ENCODE measurements at places on chromosomes 5 and 9. TPM values are rescaled to one million over a fixed set of nuclear protein-coding genes. Genes with fewer than 3 reads are reported as not detected.
A peak's percentile ranks its signal among the peaks of the same experiment; 100 is the strongest.

CXCL14 gene
- polyA plus RNA-seq, result 23.3 TPM

GADD45G gene
- 59.0 TPM for polyA plus RNA-seq

SCGB3A1 gene
- 2.7 TPM for polyA plus RNA-seq

CDO1 gene
- polyA plus RNA-seq, result 27.3 TPM

GRCh38 chr5:123754908-123755307, 242.9 kb downstream of the CSNK1G3 start:
- DNase-seq, result no peak

DNA sequence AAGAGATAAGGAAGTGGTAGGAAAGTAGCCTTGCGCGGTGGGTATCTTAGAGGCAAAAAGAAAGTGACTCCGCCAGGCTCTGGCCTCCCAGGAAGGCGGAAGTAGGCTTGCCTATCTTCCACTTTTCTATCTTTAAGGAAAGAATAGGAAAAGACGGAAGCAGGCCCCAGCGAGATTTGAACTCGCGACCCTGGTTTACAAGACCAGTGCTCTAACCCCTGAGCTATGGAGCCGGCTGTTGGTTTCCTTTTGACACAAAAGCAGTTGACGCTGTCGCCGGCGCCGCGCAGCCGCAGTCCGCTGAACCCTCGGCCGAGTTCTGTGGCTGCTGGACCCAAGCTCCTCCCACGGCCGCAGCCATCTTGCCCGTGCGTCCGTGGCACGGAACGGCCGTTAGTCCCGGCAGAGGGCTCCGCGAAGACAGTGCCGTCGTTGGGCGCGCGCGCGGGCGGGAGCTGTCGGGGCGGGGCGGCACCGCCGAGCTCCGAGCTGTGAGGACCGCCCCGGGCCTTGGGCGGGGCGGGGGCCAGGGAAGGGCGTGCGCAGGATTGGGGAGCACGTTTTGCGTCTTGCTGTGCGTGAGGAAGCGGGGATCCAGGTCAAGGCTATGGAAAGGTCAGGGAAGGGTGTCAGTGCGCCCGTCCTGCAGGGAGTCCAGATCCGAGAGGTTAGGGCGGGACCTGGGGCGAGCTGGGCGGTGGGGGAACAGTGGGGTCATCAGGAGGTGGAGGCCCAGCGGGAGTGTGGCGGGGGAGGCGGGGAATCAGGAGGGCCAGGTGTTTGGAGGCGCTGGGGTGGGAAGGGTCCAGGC, 13.3 kb downstream of the TRIM7 start:
- DNase-seq, result peak; percentile 93

DNA sequence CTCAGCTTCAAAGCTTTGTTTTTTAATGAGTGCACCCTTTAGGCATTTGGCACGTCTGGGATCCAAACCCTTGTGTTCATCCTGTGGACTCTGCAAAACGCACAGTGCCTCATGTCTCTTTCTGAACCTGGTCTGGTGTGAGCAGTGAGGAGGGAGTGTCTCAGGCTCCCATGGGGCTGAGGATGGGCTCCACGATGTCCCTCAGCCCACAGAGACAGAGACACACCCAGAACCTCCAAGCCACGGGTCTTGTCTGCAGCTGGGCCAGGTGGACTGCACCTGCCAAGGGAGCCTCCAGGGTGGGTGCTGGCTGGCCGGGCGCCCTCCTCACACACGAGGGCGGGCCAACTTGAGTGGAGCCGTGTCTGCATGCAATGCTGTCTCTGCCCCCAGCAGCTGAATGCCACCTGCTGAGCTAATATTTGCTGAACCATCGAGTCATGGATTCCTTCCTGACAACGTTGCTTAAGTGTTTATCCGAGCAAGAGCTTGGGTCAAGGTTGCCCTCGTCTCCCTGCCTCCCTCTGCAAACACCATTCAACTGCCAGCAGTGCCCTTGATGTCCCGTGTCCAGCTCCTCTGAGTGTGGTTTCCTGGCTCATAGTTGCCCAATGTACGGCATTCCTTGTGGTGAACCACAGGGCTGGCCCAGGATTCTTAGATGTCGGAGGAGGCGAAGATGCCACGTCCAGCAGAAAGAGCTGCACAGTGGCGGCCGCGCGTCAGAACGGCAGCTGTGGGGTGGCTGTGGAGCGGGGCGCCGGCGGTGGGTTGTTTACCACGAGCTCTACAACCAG, 31.4 kb upstream of the LPCAT1 start:
- no peak for DNase-seq

TEX48 gene
- polyA plus RNA-seq, result not detected

PGM5 gene
- 17.7 TPM for polyA plus RNA-seq

- DNase-seq, result no peak
These were observed 88.5 kb upstream of the ELAVL2 start for GRCh38 chr9:23914431-23915003.

DNA sequence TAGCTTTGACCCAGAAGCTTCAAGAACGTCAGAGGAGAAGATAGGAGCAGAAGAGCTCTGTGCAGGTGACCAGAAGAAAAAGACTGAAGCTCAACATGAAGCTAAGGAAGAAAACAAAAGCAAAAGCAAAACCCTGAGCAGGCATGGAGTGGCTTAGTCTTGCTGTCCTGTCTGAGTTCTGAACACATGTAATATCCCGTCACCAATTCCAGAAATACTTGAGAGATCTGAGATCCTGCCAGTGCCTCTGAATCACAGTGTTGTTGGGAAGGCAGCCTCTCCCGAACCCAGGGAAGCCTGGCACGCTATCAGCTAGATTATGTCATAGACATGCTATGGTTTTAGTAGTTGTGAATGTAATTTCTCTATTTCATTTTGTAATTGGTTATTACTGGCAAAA, 235.7 kb downstream of the ICE1 start:
- no peak for DNase-seq

GRCh38 chr5:115599502-115599901, 2.8 kb downstream of the TICAM2 start:
- no peak for DNase-seq

DNA sequence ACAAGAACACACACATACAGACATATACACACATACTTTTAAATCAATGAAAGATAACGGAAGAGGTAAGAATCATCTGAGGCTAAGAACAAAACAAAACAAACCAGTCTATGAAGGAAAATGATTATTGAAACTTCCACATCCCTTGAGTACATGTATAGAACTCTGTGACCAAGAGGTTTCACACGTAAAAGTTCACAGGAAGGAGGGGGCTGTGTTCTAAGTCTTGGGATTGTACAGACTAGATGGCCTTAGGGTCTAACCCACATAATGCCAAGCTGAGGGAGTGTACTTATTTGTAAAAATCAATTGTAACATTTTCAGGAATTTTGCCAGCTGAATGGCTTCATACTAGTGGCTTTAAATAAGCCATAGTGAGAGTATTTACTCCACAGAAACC, 144.4 kb upstream of the IFNE start:
- DNase-seq, result no peak

GRCh38 chr5:6448622-6449464, at the start of gene UBE2QL1:
Gene UBE2QL1, plus strand, starts transcription at chr5:6448859. Its CDS starts 35 bp downstream, at chr5:6448894.
- no peak for DNase-seq

DNA sequence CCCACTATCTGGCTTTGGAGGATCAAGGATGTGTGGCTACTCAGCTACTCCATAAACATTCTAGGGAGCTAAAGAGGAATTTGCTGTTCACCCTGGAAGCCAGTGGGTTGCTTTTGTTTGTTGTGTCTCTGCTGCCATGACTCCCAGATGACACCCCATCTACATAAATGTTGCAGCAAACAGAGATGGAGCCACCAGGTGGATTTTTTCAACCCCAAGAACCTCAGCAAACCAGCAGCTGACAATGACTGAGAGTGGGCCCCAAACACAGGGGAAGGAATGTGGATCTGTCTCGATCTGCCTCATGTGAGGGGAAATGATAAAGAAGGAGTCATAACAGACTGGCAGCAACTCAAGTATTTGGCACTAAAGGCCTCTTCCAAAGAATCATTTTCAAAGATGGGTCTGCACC, 132.7 kb upstream of the TNC start:
- DNase-seq, result no peak

- peak; percentile 79 for DNase-seq
These were observed 2.4 kb downstream of the SMARCA2 start for GRCh38 chr9:2017331-2018161.

ADAMTS12 gene
- polyA plus RNA-seq, result 5.0 TPM

- no peak for DNase-seq
These were observed 150.5 kb downstream of the TLE1 start for GRCh38 chr9:81538890-81539289.

GRCh38 chr9:37311938-37312708, 110.4 kb upstream of the GRHPR start:
- DNase-seq, result no peak

DNA sequence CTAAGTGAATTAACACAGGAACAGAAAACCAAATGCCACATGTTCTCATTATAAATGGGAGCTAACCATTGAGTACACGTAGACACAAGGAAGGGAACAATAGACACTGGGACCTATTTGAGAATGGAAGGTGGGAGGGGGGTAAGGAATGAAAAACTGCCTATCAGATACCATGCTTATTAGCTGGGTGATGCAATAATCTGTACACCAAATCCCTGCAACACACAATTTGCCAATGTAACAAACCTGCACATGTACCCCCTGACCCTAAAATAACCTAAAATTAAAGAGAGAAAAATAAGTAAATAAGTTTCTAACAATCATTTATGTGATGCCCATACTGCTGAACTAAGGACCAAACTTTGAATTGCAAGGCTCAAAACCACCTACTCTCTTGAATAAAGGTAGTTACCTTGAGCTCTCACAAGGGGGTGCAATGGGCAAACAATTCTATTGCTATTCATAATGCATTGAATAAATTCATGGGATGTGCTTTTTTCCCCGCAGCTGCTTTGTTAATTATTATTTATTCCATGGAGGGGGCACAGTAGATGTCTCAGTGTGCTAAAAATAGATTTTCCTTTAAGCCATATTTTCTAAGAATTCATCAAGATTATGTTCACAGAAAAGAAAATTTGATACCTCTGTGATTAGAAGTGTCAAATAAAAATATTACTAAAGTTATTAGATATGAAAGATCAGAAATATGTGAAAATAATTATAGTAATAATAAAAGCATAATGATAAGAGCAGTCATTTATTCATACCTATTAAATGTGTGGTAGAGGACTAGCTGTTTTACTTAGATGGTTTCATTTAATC, 76.2 kb upstream of the PTPN3 start:
- DNase-seq, result no peak

BTNL3 gene
- not detected for polyA plus RNA-seq

Data from ovary (tissue), 10 donors.